SW 1271 (cell line): ENCODE measurements at places on chromosomes 5 and 9.

DNA sequence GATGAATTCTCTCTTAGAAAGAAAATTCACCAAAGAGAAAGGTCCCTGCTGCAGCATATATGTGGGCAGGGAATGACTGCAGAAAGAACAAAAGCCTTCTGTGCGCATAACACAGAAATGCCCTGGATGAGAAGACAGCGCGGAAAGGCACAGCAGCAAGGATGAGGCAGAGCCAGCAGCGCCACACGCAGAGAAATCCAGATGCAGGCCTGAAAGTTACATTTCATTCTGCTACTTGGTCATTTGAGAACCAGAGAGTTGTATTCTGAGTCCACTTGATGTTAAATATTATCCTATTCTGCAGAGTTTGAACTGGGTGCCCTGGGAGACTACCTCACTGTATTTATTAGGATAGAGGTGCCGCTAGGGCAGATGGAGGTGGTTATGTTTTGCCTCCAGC lies 68.5 kb downstream of the GLDC start:
- no peak for DNase-seq

- no peak for DNase-seq
Observed at GRCh38 chr5:151684690-151685361, 1.9 kb downstream of the SPARC start.

DNA sequence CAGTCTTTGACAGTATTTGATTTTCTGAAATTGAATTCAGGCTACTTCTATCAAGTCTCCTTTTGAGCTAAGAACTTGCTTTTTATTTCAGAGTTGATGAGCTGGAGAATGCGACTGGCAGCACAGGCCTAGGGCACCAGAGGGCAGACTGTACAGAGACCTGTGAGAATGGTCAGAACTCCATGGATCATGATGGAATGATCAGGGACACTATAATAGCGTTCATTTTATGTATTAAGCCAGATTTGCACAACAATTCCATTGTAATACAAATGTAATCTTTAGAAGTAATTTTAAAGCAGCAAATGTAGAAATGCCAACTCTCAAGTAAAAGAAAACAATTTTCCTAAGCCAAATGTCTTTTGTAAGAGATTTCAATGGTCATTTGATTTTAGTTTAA lies 902.4 kb downstream of the NR2F1-AS1 start:
- DNase-seq = peak; percentile 4

- DNase-seq = no peak
Observed at GRCh38 chr5:42579320-42579719, 156.1 kb downstream of the GHR start.

- DNase-seq = no peak
Observed at GRCh38 chr5:66824476-66824875, 228.3 kb downstream of the MAST4 start.

DNA sequence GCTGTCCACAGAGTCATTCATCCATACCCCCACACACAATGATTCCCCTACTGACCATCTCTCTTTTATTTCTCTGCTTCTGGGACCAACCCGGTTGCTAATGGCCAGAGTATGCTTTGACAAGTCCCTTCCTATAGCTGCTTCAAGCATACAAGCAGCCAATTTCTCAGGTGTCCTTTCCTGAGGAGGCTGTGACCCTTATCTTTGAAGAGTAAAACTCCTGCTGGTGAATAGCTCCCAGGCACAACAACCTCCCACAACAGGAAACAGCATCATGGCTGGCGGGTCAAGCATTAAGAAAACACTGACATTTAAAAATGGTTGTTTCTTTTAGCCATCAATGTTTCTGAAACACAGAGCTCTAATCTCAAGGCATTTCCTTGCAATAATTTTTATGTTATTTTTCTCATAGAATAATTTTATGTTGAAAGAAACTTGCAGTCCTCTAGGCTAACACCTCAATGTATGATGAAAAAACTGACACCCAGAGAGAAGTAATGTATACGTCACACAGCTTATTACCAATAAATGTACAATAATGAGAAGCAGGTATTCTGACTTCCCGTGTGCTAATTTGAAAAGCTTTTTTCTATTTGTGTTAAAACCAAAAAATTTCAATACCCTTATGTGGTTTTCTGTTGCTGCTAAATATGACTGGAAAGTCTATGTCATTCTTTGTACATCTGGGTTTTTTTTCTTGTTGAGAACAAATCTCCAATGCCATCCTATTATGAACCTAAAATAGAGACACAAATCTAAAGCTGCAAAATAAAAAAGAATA lies 7.5 kb upstream of the PAM start:
- DNase-seq = no peak
